ENCODE measurements at places on chromosomes 11 and 22.

- no peak for DNase-seq
These were observed 182.3 kb downstream of the TENM4 start for GRCh38 chr11:79258576-79258975.

DNA sequence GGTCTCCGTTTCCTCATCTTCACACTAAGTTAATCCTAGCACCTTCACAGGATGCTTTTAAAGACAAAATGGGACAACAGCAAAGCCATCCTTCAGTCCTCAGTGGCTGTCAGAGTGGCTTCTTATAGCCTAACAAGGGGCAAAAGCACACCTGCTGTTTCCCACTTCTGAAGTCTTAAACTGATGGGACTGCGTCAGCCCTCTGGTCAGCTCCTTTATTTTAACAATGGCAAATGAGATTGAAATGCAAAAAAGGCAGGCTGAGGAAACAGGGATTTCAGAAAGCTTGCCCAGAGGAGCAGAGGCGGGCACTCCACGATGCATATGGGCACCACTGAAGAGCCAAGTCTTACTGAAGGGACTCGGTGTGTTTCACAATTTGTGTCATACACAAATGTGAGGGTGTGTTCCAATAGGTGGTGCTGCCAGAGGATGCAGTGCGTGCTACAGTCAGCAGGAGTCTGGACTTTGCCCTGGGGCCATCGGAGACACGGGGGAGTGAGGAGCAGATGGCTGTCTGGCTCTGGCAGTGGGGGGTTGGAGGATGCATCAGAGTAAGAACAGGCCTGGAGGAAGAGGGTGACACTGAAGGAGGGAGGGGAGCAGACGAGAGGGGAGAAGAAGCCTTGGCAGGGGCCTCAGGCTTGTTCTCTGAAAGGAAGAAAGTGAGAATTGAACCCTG lies 47.3 kb downstream of the TENM4 start:
- no peak for DNase-seq

DNA sequence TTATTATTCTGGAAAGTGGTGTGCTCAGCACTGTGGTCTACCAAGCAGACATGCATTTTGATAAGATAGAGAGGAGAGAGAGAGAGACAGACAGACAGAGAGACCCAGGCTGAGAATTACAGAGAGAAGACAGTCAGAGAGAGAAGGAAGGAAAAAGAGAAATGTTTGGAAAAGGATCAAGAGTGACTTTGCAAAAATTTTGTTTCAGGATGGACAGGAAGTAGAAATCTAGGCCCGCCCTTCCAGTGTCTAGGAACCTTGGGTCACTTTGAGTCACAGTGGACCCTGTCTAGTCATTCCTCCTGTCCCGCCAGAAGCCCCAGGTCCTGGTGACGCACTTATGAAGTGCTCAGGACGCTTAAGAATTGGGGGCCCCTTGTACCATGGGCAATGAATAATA lies 166.7 kb downstream of the ST3GAL4 start:
- DNase-seq = no peak

DNA sequence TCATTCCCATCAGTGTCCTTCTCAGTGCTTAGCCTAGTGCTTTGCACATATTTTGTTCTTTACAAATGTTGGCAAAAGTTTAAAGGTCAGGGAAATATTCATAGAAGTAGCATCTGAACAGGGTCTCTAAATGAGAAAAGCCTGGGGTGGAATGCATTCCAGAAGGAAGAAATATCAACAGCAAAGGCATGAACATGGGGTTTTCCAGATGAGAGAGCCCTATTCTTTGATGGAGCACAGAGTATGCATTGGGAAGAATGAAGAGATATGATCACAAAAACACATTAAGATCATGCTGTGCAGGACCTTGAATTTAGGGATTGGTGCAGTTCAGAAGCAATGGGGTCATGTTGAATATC lies 140.2 kb downstream of the SNX19 start:
- DNase-seq = no peak

DNA sequence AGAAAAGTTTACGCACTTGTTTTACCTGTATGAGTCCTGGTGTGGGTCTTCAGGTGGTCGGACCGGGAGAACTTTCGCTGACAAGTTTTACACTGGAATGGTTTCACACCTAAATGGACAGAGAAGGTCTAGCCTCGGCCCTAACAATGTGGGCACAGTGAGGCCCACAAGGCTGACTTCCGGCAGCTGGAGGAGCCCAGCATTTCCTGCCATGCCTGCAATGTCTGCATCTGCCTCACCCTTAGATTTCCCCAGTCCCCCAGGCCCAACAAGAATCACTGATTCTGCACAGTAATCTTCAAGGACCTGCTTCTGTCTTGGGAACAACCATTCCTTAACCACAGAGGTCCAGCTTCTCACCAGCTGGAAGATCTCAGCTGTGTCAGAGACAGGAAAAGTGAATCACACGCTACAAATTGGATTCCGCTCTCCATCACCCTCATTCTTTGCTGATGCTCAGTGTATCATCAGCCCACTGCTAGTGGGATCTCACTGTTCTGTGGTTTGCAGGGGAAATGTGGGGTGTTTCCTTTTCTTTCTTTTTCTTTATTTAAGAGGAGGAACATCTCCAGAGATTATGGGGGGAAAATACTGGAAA lies 43.3 kb downstream of the WT1 start:
- DNase-seq = no peak

GRCh38 chr11:65445604-65446445 lies 23.2 kb downstream of the NEAT1 start:
- DNase-seq = no peak

DNA sequence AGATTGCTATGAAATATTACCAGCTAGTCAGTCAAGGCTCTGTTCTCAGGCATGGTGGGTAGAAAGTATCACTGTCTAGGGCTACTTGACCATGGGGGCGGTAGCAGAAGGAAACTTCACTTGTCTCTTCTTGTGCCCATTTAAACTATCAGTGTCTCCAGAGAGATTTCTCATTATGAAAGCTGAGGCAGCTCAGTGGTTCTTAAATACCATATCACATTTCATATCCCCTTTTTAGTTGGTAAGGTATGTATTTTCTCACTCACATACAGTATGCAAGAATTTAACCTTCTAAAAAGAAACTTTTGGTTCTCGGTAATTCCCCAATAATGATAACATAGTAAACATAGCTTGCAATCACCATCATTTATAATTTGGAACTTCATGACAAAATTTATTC lies 1180.0 kb upstream of the TENM4 start:
- no peak for DNase-seq

GRCh38 chr22:36658900-36659299 lies 44.7 kb downstream of the CACNG2 start:
- DNase-seq = no peak

DNA sequence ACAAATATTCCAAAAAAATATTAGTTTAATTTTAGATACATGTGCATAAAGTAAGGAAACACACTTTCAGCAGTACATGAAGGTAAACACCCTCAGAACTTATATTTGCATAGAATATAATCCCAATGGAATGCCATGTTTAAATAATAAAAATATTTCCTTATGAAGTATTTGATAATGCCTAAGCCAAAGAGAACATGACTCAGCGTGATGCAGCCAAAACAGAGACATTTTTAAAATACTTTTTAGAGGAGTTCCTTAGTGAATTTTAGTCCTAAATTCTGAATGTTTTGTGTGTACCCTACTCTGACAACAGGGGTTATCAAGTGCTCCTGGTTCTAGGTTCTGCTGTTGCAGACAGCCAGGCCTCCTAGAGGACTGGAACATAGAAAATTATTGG lies 39.1 kb upstream of the POU2AF2 start:
- DNase-seq = no peak

- DNase-seq = no peak
These were observed 116.8 kb downstream of the MED15 start for GRCh38 chr22:20624161-20624616.

- DNase-seq = no peak
These were observed 621.5 kb upstream of the B3GAT1 start for GRCh38 chr11:135033540-135033939.

DNA sequence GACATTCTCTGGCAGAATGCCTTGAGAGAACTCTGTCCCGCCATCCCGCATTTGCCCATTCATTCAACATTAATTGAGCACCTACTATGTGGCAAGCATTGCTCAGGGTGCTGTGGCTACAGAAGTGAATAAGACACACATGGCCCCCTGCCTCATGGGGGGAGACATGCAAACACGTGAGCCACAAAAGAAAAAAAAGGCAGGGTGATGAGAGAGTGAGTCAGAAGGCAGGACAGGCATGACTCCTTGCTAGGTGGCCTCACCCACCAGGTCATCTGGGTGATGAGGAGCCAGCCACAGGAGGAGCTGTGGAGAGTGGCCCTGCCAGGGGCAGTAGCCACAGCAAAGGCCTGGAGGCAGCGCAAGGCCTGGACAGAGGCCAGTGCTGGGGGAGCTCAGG lies 4.9 kb downstream of the CHRM4 start:
- no peak for DNase-seq

GRCh38 chr11:377174-377865 lies 8.0 kb downstream of the B4GALNT4 start:
- no peak for DNase-seq

GRCh38 chr11:17736930-17737817 lies 2.6 kb downstream of the KCNC1 start:
- no peak for DNase-seq

DNA sequence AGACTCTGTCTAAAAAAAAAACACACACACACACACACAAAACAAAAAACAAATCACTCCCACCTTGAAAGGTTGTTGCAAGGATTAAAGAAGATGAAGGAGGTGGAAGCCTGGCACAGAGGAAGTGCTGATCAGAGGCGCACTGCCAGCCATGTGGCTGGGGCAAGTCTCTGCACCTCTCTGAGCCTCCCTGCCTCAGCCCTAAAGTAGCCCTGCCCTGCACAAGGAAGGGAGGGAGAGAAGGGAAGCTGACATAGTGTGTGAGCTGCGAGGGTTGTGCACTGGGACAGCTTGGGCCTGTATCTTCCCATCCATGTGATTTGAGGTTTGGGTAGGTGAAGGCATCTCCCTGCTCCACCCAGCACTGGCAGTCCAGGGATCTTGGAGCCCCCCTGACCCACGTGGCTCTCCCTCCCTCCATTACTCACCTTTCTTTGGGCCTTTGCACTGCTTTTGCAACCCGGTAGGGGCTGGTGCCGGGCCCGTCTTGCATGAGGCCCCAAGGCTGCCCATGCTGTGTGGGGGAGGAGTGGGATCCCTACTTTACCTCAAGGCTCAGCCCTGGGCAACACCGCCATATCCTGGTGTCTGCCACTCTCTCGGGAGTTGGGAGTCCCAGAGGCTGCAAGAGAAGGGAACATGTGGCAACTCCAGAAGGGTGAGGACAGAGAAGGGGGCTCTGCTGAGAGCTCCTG lies 30.5 kb downstream of the IFT27 start:
- DNase-seq = no peak

- DNase-seq = peak; percentile 34
These were observed 39.0 kb downstream of the IL18BP start for GRCh38 chr11:72037554-72038311.

DNA sequence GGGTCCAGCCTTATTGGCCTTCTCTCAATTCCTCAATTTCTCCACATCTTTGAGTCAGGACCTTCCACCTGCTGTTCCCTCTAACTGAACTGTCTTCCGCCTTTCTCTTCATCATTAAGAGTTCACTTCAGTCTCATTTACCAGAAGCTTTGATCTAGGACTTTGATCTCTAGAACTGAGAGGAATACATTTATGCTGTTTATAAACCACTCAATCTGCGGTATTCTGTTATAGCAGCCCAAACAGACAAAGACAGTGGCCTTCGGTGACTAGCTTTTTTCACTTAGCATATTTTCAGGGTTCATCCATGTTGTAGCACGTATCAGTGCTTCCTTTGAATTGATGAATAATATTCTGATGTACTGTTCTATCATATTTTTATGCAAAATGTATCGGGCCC lies 10.5 kb downstream of the CLPB start:
- no peak for DNase-seq

DNA sequence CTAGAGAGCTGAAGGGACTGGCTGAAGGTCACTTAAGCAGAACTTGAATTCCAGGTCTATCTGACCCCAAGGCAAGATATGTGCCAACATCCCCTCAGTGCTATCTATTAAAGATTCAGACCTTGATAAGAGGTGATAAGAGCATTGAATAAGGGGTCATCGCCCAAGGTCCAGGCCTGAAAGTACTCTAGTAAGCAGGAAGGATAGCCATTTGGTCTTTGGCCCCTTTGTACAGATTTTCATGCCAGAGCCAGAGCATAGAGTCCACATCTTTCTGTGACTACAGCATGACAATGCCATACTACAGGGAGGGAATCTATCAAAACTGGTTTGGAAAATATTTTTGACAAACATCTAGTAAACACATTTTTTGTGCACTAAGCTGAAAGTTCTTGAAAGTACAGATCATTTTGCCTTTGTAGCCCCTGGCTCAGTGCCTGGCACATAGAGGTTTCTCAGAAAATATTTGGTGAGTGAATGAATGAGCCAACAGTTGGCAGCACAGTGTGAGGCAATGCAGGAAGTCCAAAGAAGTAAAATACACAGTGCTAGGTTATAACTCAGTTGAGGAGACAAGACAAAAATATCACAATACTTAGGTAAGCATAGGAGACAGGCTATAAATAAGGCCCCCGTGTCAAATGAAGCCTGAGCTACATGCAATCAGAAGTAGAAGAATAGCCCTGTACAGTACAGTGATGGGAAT lies 15.1 kb upstream of the RRAS2 start:
- DNase-seq = no peak

DNA sequence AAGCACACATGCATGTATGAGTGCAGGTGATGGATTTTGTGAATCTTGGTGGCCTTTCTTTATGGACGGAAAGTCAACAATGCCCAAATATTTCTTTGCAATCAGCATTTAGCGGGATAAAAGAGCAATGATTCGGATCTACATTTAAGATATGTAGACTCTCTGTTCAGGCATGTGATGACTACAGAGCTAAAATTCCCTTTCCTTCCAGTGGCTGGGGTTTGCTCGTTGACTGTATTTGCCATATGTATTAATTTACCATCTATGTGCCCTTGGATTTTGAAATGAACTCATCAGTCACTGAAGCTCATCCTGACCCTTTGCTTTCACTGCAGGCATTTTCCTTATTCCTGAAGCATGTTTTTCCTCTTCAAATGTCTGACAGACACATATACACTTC lies 13.6 kb downstream of the BLID start:
- no peak for DNase-seq

DNA sequence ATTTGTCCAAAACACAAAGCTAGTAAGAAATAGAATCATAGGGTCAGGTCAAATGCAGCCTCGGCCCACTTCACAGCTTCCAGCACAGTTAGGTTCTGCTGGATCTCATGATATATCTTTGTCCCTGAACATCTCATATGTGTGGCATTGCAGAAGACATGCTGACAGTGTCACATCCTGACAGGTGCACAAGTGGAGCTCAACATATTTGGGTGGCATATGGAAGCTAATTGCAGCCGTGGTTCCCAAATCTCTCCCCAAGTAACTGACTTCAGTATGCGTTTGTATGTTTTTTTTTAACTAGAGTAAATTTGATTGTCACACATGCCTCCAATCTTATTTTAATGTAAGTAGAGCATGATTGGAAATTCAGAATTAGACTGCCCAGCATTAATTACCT lies 33.4 kb downstream of the NAV2 start:
- DNase-seq = no peak

GRCh38 chr11:27209562-27210005 lies 153.4 kb downstream of the CCDC34 start:
- peak; percentile 92 for DNase-seq
